ENCODE measurements at places on chromosomes 6 and 20. TPM values are rescaled to one million over a fixed set of nuclear protein-coding genes. Genes with fewer than 3 reads are reported as not detected.
A peak's percentile ranks its signal among the peaks of the same experiment; 100 is the strongest.

DNA sequence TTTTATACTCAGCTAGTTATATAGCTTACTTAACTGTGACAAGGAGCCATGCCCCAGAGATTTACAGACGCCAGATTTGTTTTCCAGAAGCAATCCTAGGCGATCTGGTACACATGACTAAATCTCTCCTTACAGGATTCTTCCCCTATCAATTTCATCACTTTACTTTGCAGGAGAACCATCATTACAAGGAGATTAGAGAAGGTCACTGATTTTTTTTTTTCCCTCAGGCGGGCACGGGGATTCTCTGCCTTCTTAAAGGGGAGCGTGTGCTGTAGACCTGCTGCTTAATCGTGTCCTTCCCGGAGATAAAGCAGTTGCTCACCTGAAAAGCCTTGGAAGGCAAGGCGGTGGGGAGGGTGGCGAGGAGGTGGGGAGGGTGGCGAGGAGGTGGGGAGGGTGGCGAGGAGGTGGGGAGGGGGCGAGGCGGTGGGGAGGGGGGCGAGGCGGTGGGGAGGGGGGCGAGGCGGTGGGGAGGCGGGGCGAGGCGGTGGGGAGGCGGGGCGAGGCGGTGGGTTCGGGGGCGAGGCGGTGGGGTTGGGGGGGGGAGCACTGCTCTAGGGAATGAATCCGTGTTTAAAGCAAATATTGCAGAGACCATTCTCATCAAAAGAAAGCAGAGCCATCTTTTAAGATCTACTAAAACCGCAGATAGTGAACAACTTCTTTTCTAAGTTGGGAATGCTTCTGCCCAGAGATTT is 14.3 kb upstream of the MRAP2 start:
- DNase-seq: no peak

The TCEA2 gene
- 39.9 TPM for total RNA-seq

The BANF2 gene
- 2.1 TPM for total RNA-seq

DNA sequence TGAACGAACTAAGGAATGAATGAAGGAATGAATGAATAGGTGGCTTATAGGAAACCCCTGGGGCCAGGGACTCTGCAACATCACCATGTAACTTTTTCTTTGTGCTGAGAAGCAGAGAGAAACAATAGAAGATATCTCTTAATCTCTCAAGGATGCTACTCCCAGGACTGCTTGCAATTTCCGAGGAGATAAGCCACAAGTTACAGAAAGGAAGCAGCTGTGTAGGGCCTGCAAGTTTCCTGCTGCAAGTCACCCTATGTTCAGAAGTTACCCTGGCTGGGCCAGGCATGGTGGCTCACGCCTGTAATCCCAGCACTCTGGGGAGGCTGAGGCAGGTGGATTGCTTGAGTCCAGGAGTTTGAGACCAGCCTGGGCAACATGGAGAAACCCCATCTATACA is 7.3 kb upstream of the MAVS start:
- no peak for DNase-seq

DNA sequence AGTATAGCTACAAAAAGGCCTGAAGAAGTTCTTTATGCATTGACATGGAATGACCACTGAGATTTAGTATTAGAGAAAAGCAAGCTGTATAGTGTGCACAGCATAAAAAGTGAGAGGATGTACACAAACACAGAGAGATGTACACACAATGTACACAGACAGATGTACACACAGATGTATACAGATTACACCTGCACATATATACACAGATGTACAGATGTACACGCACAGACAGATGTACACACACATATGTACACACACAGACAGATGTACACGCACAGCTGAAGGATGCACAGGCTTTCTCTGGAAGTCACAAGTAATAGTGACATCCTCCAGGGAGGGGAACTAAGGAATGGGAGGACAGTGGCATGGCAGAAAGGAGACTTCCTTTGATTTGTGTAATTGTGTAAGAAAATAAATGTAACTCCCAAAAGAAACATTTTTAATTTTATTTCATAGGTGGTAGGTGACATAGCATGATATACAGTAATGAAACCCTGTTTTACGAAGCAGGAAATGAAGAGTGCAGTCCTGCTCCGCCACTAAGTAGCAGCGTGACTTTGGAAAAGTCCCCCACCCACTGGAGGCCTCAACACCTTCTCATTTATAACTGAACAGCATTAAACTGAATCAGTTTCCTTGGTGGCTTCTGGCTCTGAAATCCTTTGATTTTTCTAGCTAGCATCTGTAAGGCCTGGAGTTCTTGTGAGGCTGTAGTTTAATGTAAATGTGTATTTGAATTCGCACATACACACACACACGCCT is 14.1 kb downstream of the NFATC2 start:
- no peak for DNase-seq

GRCh38 chr20:51208162-51208561 is 185.3 kb upstream of the KCNG1 start:
- DNase-seq: peak; percentile 30

The CNR1 gene
- not detected for total RNA-seq

GRCh38 chr6:51077821-51078518 is 259.3 kb downstream of the TFAP2B start:
- no peak for DNase-seq

The OLIG3 gene
- not detected for total RNA-seq

Measured in Caco-2 (cell line).